ENCODE measurements at places on chromosomes 1 and 21. TPM values are rescaled to one million over a fixed set of nuclear protein-coding genes. Genes with fewer than 3 reads are reported as not detected.

The FCGR3A gene
- total RNA-seq = not detected

The FABP3 gene
- not detected for total RNA-seq

The OR2L2 gene
- 0.12 TPM for total RNA-seq

The C8B gene
- not detected for total RNA-seq

DNA sequence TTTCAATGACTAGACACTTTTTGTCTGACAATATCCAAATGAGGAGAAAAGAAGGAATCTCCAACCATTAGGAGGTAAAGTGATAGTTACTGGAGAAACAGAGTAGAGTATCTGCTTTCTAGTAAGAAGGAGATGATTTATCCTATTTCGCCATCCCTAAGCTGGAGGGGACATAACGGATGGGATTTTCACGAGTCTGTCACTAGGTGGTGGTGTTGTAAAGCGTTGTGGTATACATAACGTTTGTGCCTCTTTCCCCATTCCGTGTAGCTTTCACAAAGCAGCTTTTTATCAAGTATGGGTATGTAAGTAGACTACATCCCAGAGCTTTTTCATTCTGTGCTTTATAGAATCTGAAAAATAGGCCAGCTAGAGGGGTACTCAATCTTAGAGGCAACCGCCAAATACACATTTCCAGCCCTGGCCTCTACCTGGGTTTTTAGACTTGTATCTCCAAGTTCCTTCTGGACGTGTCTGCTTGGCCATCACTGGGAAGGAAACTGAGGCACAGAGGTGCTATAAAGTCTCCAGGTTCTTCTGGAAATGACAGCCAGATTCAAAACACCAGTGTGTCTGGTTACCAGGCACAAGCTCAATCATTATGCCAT is 33.3 kb upstream of the FAM3B start:
- no peak overlapping the region for H3K27ac ChIP-seq
- H3K4me1 ChIP-seq = no peaks in the 10 kb centered on the region
- H3K27me3 ChIP-seq = peaks cover 29% of the 10 kb centered on the region
- no peaks in the 10 kb centered on the region for H3K36me3 ChIP-seq
- peak; percentile 73 for DNase-seq

GRCh38 chr1:89149229-89149628 is 23.3 kb upstream of the GBP2 start:
- H3K27ac ChIP-seq = no peak overlapping the region
- no peak for DNase-seq
- no peak overlapping the region for H3K4me3 ChIP-seq
- H3K4me1 ChIP-seq = peaks cover 8% of the 10 kb centered on the region

DNA sequence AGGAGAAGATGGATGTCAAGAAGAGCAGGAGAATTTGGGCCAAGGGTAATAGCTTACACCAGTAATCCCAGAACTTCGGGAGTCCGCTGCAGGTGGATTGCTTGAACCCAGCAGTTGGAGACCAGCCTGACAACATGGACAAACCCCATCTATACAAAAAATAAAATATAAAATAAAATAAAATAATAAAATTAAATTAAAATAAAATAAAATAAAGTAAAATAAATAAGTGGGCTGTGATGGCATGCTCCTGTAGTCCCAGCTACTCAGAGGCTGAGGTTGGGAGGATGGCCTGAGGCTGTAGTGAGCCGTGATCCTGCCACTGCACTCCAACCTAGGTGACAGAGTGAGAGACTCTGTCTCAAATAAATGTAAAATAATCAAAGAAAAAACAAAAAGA is 1946.7 kb downstream of the MRPL39 start:
- no peaks in the 10 kb centered on the region for H3K4me1 ChIP-seq
- H3K4me3 ChIP-seq = no peak overlapping the region
- no peaks in the 10 kb centered on the region for H3K27me3 ChIP-seq
- no peaks in the 10 kb centered on the region for H3K36me3 ChIP-seq
- DNase-seq = no peak

DNA sequence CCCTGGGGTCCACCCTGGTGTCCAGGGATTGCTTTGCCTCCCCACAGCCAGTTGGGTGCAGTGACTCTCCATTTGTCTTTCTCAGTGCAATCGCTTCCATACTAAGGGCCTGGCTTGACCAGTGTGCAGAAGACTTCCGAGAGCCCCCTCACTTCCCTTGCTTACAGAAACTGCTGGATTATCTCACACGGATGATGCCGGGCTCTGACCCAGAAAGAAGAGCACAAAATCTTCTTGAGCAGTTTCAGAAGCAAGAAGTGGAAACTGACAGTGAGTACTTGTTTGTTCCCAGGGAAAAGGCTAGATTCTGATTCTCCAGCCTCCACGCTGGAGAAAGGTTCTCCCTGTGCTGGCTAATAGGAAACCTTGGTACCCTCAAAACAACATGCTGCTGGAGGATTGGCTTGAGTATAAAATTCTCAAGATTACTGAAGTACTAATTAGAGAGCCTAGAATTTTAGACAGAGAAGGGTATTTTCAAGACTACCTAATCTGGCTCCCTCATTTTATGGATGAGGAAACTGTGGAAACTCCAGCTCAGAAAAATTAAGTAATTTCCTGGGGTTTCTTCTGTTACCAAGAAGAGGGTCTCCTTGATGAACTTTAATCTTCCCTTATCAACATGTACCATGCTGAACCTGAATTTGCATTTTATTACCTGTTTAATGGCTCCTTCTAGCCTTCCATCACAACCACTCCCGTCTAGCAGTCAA is 75.8 kb downstream of the RGL1 start:
- peaks cover 1% of the 10 kb centered on the region for H3K36me3 ChIP-seq
- H3K4me1 ChIP-seq = no peaks in the 10 kb centered on the region

- H3K27ac ChIP-seq = no peak overlapping the region
- no peak overlapping the region for H3K4me3 ChIP-seq
- DNase-seq = no peak
- no peaks in the 10 kb centered on the region for H3K36me3 ChIP-seq
These were observed 411.2 kb upstream of the CAMK1G start for GRCh38 chr1:209172286-209172685.

- peak overlapping the region; percentile 74 for H3K27ac ChIP-seq
- peaks cover 60% of the 10 kb centered on the region for H3K36me3 ChIP-seq
- no peak overlapping the region for H3K4me3 ChIP-seq
- peaks cover 25% of the 10 kb centered on the region for H3K4me1 ChIP-seq
- H3K27me3 ChIP-seq = no peaks in the 10 kb centered on the region
These were observed 35.5 kb downstream of the CAPN2 start for GRCh38 chr1:223747838-223748335.

DNA sequence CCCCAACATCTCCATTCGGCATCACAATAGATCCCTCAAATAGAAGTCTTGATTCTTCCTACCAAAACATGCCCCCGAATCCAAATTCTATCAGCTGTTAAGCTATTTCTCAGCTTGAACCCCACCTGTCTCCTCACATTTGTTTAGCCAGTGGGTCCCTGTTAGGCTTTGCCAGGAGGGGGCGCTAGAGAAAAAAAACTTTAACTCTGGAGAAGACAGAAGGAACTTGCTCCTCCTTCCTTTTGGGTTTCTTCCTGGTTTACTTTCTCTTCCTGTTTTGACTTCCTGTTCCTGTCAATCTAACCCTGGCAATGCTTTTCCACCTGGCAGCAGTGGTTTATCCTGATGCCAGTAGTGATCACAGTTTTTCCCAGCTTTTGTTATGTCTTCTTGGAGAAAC is 95.6 kb upstream of the KCNK1 start:
- H3K4me3 ChIP-seq = no peak overlapping the region
- no peaks in the 10 kb centered on the region for H3K36me3 ChIP-seq
- no peak overlapping the region for H3K27ac ChIP-seq
